Cerebellum (tissue), 4 donors: ENCODE measurements at places on chromosomes 2 and 18.
A peak's percentile ranks its signal among the peaks of the same experiment; 100 is the strongest.

DNA sequence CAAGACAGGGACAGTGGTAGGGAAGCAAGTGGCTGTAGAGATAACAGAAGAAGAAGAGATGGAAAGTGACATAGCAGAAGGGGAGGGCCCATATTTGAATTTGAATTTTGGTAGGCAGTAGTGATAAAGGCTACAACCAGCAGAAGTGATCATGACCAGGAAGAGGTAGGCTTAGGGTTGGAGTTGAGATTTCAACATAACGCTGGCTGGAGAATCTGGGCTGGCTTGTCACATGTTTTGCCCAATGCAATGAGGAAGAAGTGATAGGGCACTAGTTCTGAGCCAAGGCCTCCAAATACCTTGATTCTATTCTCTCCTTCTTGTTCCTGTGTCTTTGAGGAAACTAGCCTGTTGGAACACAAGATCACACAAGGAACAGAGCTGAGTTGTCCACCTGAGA lies 69.4 kb downstream of the SCG2 start:
- DNase-seq: no peak

- DNase-seq: no peak
Measured at GRCh38 chr2:216743781-216744180, 48.4 kb upstream of the IGFBP5 start.

- no peak for DNase-seq
Measured at GRCh38 chr2:231699006-231699405, 9.3 kb upstream of the PTMA start.

DNA sequence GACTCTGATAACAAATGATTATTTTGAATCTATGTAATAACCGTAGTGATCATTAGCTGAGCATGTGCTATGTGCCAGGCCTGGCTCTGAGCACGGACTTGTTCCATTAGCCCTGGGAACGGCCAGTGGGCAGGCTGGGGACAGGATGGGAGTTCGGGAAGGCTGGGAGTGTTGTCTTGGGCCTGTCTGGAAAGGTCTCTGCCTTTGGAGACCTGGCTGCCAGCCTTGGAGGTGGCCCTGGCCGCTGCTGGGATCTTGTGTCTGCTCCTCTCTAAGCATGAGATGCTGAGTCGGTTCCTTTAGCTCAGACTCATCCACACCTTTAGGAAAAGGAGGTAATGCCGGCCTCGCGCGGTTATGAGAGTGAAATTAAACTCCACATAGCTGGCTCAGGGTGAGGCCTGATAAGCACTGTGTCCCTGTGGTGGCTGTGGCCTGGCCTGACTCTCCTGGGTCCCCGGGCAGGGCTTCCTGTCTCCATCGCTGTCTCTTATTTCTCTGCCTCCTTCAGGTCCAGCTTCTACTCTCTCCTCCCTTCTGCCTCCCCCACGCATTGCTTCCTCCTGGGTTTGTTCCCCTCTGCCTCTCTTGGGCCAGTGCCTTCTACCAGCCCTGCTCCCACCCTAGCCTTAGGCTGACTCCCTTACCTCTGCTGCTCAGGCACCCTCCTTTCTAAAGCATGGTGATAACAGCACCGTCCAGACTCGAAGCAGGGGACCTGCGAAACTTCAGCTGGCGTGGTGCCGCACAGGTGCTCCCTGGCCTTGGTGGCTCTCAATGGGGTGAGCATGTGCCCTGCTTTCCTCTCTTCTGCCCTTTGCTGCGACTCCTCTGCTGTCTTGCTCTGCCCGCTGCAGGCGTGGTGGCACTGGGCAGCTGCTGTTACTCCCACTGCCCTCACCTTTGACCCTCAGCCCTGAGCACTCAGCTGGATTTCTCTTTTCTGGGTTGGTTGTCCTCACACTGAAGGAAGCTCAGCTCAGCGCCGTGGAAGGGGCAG lies 41.8 kb downstream of the NCK2 start:
- DNase-seq: no peak

GRCh38 chr2:239375278-239376061 lies 25.4 kb downstream of the HDAC4 start:
- no peak for DNase-seq

- DNase-seq: no peak
Measured at GRCh38 chr2:131004446-131005209, 88.6 kb downstream of the FAM168B start.

- DNase-seq: no peak
Measured at GRCh38 chr2:95208106-95208505, 785 bp downstream of the ZNF892 start.

DNA sequence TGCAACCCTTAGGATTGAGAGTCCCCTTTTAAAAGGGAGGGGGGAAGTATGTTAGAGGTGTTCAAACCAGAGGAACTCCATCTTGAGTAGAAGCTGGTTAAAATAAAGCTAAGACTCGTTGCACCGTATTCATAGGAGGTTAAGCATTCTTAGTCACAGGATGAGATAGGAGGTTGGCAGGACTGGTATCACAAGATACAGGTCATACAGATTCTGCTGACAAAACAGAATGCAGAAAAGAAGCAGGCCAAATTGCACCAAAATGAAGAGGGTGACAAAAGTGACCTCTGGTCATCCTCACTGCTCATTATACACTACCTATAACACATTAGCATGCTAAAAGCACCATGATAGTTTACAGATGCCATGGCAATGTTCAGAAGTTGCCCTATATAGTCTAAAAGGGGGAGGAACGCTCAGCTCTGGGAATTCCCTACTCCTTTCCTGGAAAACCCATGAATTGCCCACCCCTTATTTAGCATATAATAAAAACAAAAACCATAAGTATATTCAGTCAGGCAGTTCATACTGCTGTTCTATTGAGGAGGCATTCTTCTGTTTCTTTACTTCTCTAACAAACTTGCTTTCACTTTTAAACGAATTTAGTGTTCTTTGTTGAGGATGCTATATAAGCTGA lies 192.2 kb upstream of the NDUFV2 start:
- no peak for DNase-seq

DNA sequence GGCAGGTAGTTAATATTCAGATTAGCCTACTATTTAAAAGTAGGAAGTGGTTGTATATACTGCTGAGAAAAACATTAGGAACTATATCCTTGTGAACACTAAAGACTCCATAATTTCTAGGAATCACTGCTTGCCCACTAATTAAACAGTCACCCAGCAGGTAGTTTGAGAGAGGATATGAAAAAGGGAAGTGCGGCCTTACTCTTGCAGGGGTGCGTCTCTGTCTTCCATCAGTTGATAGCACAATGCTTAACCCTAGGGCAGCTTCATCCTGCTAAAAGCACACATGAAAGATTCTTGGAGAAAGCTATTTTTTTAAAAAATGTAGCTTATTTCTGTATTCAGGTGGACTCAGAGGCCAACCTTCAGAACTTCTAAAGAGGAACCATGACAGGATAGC lies 53.1 kb upstream of the ATP5MC3 start:
- no peak for DNase-seq

DNA sequence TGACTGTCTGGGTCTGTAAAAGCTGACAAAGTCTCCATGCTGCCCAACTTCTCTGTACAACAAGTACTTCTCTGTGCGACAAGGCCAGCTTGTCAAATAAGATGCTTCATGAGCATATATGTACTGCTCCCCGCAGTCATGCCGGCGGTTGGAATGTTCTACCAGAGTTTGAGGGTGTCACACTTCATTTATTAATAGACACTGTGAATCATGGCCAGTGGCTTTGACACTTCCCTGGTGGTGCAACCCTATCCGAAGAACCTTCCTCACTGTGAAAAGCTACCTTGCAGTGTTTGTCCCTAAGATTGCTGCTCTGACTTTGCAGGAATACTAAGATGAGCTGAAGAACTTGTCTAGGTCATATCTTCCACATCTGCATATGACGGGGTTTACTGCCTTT lies 120.9 kb upstream of the NRP2 start:
- DNase-seq: no peak

DNA sequence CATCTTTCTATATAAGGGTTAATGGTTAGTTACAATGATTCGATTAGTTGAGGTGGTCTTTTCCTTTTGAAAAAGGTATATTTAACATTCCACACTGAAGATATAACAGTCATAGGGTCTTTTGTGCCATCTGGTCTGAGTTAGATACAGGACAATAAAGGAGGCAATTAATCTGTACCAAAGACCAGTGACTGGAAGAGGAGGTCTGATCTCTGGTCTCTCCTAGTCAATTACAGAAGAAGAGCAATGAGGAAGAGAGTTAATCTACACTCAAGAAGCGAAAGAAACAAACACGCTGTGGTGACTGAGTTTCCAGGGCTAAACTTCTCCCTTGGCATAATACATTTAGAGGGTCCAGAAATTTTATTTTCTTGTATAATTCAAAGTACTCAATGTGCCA lies 20.7 kb upstream of the RMDN2 start:
- no peak for DNase-seq

GRCh38 chr18:27017901-27018500 lies 152.5 kb upstream of the AQP4 start:
- peak; percentile 2 for DNase-seq

GRCh38 chr2:179569831-179570233 lies 291.6 kb downstream of the ZNF385B start:
- no peak for DNase-seq

DNA sequence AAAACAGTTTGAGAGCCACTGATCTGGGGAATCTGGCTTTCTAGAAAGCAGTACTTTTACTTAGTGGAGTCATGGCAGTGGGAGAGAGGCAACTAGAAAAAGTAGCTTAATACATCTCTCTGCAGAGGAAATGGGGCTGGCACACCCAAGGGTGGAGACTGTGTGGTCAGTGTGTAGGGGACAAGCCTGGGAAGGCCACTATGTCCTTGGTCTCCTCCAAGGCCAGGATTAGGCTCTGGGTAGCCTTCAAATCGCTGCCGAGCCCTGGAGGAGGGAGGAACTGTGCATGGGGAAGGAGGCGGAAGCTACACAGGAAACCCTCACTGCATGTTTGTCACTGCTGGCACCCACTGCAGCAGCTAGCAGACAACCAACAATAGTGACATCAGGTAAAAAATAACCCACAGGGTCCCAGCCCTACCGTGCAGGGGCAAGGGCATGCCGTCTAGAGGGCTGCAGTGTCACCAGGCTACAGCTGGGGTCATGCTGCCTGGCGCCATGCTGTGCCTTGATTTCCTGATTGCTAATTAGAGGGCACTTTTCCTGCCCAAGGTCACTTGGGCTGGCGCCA lies 34.8 kb downstream of the LBH start:
- no peak for DNase-seq

DNA sequence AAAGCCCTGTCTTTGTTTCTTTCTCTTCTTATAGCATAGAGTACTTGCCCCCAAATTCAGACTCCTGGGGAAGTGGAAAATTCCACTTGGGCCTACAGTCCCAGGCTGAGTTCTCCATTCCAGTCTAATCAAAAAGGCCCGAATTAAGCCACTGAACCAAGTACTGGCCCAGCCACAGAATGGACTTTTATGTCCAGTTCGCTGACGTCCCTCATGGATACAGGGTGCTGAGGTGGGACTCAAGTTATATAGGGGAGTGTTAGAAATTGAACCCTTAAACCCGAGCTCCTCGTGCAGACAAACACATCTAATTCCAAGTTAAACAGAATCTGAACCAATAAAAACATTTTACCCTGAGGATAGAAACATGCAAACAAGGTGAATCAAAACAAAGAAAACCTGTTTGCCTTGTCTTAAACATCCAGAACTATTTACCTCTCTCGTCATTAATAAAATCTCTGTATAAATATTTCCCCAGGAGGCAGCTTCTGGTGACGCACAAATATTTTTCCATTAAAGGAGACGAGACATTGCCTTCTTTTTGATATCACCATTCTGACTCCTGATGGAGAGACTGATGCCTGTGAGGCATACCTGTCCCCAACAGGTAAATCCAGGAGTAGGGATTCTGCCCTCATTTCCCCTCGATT lies 136.8 kb upstream of the ARL4C start:
- no peak for DNase-seq

GRCh38 chr2:192828175-192828574 lies 633.4 kb upstream of the TMEFF2 start:
- no peak for DNase-seq

GRCh38 chr2:38182492-38183003 lies 106.6 kb upstream of the CYP1B1 start:
- DNase-seq: no peak

GRCh38 chr18:49814147-49814499 lies 790 bp upstream of the ACAA2 start:
- DNase-seq: peak; percentile 33

- no peak for DNase-seq
Measured at GRCh38 chr2:187580462-187581124, 26.4 kb upstream of the TFPI start.

GRCh38 chr2:219967247-219968245 lies 340.1 kb downstream of the SLC4A3 start:
- DNase-seq: no peak

GRCh38 chr18:52082246-52082645 lies 257.8 kb upstream of the DCC start:
- no peak for DNase-seq

DNA sequence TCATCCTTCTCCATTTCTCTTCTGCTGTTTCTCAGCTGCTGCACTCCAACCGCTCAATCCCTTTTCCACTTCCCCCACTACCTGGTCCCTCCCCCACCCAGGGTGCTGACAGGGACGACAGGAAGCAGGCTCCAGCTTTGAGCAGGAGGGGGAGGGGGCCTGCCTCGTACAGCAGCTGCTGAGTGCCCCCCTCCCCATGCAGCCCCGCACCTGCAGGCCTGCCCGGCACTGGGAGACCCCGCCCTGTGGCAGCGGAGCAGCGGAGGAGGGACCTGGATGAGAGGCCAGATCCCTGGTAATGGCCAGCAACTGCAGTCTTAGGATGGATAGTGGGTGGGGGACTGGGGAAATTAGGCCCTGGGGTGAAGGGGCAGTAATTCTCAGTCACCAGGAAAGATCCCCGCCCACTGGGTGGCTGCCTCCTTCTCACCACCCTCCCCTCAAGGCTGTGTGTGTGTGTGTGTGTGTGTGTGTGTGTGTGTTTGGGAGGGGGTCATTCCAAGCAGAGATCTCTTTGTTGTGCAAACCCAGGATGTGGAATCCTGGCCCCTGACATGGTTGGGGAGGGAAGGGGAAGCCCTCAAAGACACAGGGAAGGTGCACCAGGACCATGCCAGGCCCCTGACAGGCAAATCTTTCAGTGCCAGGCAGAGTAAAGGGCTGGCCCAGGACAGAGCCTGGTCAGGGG lies 6.8 kb upstream of the CRYBA2 start:
- no peak for DNase-seq

- DNase-seq: no peak
Measured at GRCh38 chr2:62205554-62205953, 9.6 kb downstream of the B3GNT2 start.

GRCh38 chr2:100984892-100985307 lies 17.2 kb upstream of the RPL31 start:
- DNase-seq: peak; percentile 73
